ENCODE measurements at places on chromosomes 12 and 14.

DNA sequence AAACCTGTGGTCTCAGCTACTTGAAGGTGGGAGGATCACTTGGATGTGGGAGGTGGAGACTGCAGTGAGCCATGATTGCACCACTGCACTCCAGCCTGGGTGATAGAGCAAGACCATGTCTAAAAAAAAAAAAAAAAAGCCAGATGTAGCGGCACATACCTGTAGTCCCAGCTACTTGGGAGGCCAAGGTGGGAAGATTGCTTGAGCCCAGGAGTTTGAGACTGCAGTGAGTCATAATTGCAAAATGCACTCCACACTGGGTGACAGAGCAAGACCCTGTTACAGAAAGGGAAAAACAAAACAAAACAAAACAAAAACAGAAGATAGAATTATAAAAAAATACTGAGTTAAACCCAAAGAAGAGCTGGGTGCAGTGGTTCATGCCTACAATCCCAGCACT, 29.1 kb upstream of the APOF start:
- DNase-seq, result no peak

DNA sequence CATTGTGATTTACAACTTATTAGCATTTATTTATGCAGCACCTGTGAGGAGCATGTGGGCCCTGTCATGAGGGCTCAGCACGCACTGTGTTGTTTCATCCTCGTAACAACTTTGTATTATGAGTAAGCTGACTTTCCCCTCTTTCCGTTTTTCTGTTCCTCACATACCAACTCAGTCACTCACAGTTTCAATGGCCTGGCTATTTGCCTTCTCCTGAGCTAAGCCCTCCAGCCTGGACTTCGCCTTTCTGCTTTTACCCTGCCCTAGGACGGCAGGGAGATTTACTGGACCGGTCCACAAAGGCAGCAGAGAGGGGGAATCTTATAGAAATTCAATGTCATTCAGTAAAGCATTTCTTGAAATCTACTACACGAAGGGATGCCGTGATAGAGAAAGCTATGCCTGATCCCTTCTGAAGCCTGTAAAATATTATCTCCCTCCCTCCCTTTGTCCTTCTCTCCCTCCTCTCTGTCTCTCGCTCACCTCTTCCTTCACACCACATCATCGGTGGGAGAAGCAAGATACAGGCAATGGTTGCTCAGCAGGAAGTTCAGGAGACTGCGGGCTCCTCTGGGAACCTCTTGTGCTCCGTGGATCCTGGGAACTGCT, 219.2 kb upstream of the TBX3 start:
- DNase-seq, result no peak

GRCh38 chr14:23209651-23210423, 26.4 kb upstream of the SLC7A8 start:
- no peak for DNase-seq

DNA sequence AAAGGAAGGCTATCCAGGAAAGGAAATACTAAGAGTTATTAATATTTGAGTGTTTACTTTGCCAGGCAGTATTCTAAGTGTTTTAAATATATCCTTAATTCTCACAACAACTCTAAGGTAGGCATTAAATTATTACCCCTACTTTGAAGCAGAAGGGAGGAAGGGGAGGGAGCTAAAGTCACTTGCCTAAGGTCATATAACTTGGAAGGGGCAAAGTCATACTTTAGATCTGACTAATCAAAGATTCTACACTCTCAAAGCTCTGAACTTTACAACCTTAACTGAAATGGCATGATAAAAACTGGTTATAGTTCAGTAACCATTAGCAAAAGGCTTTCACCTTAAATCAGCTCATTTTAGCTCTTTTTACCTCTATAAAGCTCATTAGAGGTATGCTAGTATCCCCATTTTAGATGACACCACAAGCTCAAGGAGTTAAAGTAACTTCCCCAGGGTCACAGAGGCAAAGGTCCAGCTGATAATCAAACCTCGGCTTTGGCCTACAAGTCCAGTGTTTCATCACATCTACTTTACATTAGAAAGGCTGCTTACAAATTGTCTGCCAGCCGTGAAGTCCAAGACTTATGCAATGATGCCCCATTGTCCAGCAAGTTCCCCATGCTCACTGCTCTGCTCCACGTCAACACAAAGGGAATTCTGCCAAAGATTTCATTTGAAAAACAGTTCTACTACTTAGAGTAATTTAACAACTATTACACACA, 223.9 kb downstream of the MED13L start:
- DNase-seq, result no peak

DNA sequence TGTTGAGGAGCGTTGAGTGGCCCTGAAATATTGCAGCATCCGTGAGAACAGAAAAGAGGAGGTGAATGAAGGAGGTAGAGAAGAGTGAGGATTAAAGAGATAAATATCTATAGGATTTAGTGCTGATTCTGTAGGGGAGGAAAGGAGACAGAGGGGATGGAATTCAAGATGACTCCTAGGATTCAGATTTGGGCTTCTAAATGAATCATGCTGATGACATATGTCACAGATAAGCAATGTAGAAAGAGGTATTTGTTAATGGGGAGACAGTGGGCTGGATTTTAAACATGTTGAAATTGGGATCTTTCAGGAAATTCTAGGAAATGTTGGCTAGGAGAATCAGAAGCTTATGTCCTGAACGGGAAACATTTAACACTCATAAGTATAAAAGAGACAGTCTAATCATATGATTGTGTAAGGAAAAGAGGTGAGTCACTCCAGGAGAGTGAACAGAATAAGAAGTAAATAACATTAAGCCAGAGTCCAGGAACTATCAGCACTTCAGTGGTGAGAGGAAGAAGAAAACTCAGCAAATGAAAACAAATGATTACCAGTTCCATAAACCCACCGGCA, 58.1 kb upstream of the DIO2 start:
- no peak for DNase-seq

- DNase-seq, result no peak
Measured at GRCh38 chr14:65168840-65169239, 66.5 kb upstream of the MAX start.

GRCh38 chr12:89697296-89697695, 11.3 kb downstream of the ATP2B1 start:
- no peak for DNase-seq

DNA sequence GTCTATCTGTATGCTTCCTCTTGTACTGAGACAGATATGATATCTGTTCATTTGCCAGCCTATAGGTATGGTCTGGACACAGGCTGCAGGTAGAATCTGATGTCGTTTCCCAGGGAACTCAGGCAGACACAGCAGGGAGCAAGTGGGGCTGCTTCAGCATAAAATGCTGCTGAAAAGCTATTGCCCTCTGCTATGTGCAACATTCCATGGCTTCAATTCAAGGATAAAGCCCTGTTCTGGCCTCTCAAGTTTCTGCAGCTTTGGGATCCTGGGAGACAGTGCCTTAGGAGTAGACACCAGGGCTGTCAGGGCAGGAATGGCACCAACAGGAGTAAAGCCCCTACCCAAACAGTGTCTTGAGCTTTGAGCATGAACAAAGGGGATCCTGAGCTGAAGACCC, 173.5 kb downstream of the SLC41A2 start:
- no peak for DNase-seq

GRCh38 chr12:40331886-40332285, 107.1 kb downstream of the LRRK2 start:
- DNase-seq, result no peak

DNA sequence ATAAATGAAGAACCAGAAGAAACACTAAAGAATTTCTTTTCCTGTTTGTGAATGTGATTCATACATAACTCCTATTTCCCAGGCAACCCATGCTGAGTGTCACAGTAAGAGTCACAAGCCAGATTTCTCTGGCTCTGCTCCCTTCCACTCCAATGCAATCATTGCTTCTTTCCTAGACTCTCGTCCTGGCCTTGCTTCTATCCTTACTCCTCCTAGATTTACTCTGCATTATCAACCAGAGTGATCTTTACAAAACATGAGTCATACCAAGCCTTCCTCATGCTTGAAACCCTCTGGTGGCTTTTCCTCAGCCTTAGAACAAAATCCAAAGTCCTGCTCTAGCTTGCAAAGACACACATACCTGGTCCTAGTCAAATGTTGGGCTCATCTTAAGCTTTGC, 13.3 kb downstream of the IL22 start:
- no peak for DNase-seq

- peak; percentile 41 for DNase-seq
Measured at GRCh38 chr12:66279123-66279712, 23.1 kb upstream of the HELB start.

DNA sequence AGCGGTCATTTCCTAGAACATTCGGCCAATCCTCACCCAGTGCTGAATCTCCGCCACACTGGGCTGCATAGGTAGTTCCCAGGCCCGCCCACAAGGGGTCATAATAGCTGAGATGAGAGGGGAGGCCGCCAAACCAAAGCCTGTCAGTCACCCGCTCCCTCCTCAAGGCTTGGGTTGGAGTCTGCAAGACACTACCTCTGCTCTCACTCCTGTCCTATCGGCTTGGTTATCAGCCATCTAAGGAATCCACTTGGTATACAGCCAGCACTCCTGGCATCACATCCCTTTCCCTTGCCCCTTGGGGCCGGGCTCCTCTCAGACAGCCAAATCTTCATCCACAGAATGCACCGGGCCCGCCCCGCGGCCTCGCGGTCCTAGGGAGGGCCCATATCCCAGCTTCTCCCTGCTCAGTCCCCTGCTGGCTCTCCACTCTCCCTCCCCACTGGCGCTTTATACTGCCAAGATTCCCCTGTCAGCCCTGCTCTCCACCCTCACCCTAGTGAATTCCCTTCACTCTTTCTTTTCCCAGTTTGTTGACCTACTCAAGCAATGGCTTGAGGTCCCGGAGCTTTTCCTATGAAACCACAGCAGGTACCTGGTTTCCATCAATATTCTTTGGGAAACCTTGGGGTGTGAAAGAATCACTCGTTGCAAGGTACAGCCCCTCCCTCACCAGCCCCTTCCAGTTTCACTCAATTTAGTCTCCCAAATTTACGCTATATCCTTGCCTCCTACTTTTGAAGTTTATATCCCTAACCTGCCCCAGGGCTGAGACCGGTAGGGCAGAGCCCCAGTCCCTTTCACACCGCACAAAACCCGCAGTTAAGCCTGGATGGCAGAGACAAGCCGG, 1.4 kb downstream of the IFFO1 start:
- DNase-seq, result peak; percentile 55

DNA sequence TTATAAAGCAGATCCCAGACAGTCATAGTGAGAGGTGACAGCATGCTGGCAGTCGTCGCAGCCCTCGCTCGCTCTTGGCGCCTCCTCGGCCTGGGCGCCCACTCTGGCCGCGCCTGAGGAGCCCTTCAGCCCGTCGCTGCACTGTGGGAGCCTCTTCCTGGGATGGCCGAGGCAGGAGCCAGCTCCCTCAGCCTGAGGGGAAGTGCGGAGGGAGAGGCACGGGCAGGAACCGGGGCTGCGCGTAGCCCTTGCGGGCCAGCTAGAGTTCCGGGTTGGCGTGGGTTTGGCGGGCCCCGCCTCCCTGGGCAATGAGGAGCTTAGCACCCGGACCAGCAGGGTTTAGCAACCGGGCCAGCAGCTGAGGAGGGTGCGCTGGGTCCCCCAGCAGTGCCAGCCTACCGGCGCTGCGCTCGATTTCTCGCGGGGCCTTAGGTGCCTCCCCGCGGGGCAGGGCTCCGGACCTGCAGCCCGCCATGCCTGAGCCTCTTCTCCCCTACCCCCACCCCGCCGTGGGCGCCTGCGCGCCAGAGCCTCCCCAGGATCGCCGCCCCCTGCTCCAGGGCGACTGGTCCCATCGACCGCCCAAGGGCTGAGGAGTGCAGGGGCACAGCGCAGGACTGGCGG, 451.2 kb upstream of the DCN start:
- DNase-seq, result no peak

DNA sequence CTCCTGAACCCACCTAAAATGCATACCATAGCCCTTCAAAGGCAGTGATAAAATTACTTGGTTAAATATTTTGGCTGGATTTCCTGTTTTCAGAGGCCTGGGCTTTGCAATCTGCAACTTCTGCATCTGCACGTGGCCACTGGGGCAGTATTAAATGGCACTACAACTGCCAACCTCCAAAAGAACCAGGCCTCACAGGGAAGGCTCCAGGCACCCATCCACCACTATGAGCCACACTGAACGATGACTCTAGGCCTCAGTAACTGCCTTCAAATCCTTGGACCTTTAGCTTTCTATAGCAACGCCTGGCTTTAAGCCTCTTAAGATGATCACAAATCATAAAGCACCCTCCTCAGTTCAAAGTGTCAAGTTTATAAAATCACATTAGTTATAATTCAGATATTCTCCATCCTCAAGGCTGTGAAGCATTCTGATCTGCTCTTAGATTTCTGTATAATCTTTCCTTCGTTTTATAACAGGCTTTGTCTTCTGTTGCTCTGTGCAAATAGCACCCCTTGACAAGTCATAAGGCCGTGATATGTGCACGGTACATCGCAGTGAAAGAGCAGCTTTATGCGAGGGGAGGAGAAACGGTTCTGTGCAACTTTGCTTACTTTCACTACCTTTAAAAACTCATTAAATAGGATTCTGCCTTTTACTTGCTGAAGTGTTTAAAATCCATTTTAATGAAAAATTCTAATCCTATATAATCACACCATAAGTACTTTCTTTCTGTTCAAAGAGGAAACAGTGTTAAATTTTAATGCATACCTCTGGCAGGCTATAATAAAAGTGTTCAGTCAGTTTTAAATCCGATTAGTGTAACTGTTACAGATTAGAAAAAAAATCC, 196.4 kb upstream of the G2E3 start:
- DNase-seq, result no peak

DNA sequence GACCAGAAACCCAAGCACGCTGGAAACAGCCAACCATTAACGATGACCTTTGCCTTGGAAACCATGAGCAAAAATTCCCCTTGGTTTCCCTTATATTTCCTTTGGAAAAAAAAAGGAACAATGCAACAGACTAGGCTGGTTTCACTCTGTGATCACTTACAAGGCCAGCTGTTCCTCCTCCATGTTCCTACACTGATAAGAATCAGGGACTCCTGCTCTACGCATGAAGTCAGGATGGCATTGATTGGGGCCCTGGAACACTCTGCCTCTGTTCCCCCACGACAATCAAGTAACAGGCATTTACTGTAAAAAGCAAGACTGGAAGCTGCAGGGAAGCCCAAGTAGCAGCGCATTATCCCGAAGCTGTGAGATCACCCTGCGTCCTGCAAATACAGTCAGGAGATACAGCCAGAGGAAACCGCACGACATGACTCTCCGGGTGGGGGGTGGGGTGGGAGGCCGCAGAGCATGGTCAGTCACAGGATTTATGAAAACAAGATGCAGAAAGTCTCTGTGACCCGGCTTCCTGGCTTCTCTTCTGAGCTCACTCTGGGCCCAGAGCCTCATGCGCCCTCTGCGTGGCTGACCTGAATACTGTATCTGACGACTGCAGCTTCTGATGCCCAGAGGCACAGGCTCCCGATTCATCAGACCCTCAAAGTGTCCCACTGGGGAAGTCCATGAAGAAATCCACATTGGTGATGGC, 31.1 kb downstream of the SSH1 start:
- no peak for DNase-seq

DNA sequence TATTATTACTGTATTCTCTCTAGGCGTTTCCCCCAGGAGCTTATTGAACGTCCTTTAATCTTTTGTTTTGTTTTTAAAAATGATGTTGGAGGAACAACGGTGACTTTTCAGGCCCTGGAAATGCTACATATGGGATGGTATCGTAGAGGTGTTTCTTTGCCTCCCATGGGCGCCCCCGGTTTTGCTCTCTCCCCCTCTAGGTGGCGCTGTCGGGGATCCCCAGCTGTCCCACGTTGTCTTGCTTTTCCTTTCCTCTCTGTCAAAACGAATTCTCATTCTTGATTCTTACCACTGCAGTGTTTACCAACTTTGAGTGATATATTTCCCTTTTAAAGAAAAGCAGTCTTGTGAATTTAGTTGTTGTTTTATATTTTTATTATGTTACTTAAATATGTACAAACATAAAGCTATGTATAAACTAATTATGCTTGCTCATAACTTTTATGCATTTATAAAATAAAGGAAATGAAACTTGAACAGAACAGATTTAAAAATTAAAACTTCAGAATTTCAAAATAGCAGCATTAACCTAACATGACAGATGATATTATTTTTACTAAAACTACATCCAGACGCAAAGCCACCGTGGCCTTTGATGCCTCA, 171.9 kb downstream of the RGS6 start:
- DNase-seq, result no peak
